GM23248 (cell line): ENCODE measurements at places on chromosomes 12 and 14.
A peak's percentile ranks its signal among the peaks of the same experiment; 100 is the strongest.

DNA sequence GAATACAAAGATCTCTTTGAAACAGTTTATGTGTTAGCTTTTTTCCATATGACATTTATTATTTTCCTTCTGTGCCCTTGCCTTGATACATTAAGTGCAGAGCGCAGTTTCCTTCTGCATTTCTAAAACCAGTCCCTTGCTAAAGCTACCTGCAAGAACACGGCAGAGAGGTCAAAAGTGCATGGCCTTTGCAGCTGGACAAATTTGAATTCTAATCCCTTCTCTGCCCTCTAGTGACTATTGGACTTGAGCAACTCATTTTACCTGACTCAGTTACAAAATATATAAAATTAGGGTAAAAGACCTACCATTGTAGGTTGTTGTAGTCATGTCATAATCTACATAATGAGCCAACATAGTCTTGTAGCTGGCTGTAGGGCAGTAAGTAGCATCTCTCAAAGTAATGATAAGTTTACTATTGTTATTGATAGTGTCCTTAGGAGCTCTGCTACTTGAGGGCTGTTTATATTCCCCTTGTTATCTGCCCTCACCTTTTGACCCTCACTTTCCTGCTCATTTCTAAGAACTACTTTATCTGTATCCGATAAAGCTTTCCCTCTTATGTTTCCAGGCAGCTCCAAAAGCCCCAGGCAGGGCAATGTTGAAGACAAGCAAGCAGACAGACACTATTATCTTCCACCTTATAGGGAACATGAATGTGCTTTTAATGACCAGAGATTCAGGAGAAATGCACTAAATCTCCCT, 120.0 kb upstream of the PDZRN4 start:
- no peak for DNase-seq

GRCh38 chr12:63706336-63706735, 38.0 kb upstream of the DPY19L2 start:
- no peak for DNase-seq

DNA sequence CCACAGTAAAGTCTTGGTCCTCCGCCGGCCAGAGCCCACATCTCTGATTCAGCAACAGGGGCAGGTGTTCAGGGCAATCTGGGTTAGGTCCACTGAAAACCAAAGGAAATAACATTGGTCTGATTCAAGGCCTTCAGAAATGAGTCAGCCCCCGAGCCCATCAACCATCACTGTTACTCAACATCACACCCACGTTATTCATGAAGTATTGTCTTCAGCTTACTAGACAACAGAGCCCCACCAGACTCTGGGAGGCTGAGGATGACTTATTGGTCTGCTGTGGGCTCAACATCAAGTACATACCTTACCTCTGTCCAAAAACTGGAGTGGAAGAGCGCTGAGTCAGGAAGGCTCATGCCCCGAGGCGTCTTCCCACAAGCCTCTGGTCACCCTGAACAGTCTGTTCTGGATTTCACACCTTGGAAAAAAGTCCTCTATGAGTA, 97.5 kb downstream of the ZFP36L1 start:
- peak; percentile 99 for DNase-seq

DNA sequence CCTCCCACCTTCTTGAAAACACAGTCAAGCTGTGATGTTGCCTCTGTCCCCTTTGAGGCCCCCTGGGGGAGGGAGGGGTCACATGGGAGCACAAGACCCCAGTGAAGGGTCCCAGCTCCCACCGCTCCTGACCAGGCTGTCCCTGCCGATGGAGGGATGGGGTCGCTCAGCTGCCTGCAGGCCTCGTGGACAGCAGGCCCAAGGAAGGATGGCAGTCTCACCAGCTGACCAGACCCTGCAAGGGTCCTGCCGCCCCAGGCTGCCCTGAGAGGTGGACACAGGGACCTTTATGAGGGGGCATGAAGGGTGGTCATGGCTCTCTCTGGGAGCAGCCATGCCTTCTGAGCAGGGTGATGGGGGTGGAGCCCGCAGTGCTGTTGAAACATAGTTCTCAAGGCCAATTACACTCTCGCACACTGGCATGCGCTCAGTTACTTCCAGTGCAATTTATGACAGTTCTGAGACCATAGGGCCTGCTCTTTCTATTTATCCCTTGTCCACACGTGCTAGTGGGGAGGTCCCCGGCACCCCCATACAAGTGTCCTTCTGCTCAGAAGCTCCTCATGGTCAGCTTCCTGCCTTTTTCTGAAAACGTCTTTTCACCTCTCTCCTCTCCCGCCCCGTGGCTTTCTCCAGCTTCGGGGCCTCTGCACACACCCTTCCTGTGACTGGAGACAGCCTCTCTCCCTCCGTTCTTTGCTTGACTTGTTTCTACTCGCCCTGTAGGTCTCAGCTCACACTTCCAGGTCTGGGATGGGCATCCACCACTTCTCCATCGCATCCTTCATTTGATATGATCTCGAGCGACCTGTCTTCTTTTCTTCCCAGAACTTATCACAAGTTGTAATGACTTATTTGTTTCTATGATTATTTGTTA, 313.1 kb downstream of the ADGRD1 start:
- no peak for DNase-seq

- DNase-seq: no peak
Observed at GRCh38 chr12:92503029-92503931, 199.5 kb upstream of the PLEKHG7 start.

GRCh38 chr12:127038152-127038551, 1228.8 kb upstream of the TMEM132C start:
- no peak for DNase-seq

DNA sequence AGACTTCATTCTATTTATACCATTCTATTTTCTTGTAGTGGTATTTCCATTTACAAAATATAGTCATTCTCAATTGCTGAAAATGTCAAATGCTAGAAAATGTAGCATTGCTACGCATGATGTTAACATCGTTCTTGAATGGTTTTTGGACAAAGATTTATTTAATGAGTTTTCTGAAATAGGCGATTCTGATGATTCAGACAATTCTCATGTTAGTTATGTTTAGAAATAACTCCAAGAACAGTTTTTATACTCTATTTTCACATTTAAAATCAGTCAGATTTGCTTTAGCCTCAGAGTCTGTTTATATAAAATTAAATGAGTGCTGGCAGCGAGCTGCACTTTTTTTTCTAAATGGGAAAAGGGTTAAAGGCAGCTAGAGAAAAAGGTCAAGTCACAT, 414.8 kb upstream of the MGAT4C start:
- no peak for DNase-seq

DNA sequence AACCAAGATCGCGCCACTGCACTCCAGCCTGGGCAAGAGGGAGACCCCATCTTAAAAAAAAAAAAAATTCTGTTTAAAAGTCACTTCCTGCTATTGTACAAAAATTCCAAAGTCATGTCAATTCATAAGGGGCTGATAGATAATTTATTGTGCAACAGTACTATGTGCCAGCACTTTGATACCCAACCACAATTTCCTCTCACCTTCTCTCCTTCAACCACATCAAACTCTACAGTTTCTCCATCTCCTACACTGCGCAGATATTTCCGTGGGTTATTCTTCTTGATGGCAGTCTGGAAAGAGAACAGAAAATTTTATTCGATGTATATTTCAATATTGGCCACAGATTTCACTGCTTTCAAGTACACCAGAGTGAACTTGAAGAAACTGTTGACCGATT, 7.6 kb downstream of the YBX3 start:
- no peak for DNase-seq
